ENCODE measurements at places on chromosomes 1 and 21.

DNA sequence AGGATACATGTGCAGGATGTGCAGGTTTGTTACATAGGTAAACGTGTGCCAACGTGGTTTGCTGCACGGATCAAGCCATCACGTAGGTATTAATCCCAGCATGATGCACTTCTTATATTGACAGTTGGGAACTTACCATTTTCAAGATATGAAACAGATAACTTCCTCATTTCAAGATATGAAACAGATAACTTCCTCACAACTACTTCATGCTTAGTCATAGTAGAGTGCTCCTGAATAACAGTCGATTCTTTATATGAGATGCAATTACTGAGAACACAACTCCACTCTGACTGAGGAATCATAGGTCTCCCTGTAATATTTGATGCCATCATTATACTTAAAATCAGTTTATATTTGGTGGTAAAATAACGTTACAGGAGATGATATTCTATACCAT lies 1124.3 kb downstream of the AMY1C start:
- DNase-seq: no peak

GRCh38 chr1:225360119-225360518 lies 67.7 kb downstream of the LBR start:
- DNase-seq: no peak

DNA sequence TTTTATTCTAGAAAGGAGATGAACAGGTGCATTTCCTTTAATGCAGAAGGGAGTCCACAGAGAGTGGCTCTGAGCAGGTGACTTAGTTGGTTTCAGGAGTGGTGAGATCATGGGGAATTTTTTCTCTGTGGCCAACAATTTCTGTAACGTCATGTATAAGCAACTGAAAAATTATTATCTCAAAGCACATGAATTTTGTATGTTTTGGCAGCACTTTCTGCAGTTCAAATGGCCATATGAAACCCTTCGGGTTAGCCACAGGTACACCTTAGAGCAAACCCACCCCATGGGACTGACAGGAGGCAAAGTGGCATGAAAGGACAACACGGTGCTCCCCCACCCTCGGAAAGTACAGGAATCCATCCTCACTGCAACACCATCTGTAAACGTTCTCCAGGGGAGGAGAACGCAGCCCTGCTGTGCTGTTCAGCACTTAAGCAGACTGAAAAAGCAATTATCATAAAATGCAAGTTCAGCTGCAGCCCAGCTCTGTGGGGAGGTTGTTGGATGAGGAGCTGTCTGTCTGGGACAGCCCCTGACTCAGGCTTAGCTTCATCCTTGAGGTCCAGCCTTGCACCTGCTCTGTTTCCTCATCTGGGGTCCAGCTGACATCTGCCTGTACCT lies 55.8 kb upstream of the CLDN14 start:
- DNase-seq: no peak

- DNase-seq: no peak
Observed at GRCh38 chr1:80818211-80818610, 982.5 kb upstream of the ADGRL2 start.

DNA sequence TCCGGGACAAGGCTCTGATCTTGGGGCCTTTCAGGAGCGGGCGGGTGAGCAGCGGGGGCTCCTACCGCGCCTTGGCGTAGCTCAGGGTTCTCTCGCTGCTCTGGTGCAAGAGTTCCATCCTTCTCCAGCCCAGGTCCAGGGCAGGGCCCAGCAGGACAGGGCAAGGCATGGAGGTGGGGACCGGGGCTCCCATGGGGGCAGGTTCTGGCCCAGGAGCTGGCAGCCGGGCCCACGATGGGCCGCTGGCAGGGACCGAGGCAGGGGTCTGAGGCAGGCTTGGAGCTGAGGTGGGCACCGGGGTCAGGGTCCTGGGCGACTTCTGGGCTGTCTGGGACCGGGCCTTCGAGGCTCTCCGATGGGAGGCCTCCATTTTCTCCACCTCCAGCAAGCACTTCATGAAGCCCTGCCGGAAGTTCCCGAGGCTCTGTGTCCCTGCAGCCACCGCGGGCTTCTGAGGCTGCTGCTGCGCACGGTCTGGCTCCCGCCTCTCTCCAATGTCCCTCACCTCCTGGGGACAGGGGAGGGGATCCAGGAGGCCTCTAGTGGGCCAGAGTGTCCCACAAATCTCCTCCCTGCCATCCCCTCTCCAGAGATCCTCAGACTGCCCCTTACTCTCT lies 27.6 kb downstream of the SPATA21 start:
- no peak for DNase-seq

- peak; percentile 18 for DNase-seq
Observed at GRCh38 chr21:42636520-42637266, 16.7 kb upstream of the PDE9A start.

- no peak for DNase-seq
Observed at GRCh38 chr1:14735841-14736240, 137.4 kb downstream of the KAZN start.

DNA sequence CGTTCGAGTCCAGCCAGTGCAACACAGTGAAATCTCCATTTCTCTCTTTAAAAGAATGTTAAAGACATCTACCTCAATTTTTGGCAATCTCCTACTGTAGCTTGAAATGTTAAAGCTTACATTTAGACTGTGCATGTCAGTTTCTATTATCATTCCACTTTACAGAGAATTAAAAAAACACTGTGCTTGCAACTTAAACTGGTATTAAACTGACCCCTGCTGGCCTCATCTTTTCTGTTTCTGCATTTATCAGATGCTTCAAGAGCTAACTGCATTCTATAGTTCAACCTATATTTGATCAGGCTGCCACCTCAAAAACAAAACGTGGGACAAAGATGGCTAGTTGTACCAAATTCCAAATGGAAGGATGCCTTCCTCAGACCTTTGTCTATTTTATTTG lies 226.5 kb downstream of the SMYD3 start:
- no peak for DNase-seq

- no peak for DNase-seq
Observed at GRCh38 chr21:18164933-18165332, 79.7 kb upstream of the CHODL start.

DNA sequence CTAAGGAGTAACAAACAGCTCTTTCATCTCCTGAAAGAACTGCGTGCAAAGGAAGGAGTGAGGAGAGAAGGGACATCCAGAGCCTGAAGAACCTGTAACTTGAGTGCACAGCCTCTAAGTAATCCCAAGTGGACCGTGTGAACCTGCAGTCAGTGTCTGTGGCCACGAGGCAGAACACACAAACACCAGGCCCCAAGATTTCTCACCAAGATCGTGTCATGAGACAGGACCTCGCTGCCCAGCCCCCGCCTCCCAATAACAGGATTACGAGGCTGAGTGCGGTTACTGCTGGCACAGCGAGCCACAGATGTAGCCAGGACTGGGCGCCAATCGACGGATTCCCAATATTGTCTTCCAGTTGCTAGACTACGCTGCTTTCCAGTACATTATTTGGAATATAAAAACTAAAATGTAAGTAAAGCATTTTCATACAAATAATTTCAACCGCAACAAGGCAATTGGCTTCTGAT lies 101.3 kb upstream of the SLC25A33 start:
- no peak for DNase-seq

DNA sequence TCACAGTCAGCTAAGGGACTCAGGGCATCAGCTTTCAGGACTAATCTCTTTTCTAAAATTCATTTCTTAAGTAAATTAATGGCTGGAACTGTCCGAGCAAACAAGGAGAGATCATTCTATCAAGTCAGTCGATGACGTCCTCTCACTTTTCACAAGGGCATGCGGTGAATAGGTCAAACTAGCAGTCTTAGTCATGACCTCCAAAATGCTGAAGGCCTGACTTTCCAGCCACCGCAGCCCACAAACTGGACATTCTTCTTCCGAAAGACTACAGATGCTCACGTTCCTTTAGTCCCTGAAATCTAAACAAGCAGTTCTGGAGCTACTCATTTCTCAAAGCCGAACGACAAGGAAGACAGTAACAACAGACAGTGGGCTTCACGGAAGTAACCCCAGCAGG lies 127.9 kb downstream of the TIAM1 start:
- no peak for DNase-seq

Measured in BJ (cell line).